ENCODE measurements at places on chromosomes 2 and 18. TPM values are rescaled to one million over a fixed set of nuclear protein-coding genes. Genes with fewer than 3 reads are reported as not detected.

POTEI gene
- total RNA-seq: not detected

DNA sequence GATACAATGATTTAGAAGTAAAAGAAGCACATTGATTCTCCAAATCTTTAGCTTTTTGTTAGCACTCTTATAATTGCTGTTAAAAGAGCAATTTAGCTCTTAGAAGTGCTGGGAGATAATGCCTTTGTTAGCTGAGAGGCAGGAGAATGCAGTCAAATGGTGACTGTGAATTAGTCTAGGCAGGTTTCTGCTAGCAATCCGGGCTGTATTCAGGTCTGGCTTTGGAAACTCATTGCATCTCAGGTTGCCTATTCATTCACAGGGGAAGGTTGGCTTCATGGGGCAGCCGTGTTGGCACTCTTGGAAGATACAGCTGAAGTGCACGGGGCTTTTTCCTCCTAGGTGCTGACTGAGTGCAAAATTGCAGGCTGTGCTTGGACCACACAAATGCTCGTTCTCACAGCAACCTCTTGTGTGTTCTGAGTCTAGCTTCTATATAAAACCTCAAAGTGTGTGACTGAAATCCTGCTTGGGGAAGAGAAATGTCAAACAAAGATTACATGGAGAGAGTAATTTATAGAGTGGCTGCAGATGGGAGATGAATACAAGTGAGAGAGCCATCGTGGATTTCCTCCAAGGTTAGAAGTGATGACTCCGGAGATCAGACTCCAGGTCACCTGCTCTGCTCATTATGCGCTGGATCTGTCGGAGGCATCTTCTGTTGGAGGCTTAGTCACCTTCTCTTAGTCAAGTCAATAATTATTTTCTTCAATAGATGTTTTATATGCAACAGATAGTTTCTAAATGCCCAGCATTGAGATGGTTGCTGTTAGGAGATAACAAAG lies 167.8 kb downstream of the PMAIP1 start:
- no peaks in the 10 kb centered on the region for H3K36me3 ChIP-seq
- no peak overlapping the region for H3K27ac ChIP-seq
- no peak overlapping the region for H3K4me3 ChIP-seq
- DNase-seq: no peak

DTNA gene
- total RNA-seq: 82.0 TPM

SRD5A2 gene
- 0.06 TPM for total RNA-seq

- H3K27me3 ChIP-seq: no peaks in the 10 kb centered on the region
- no peak for DNase-seq
- no peaks in the 10 kb centered on the region for H3K36me3 ChIP-seq
- H3K4me1 ChIP-seq: no peaks in the 10 kb centered on the region
These were observed 460.8 kb upstream of the SALL3 start for GRCh38 chr18:78518805-78519204.

All from psoas muscle (tissue), 8 donors.